ENCODE measurements at places on chromosomes 2 and 18. TPM values are rescaled to one million over a fixed set of nuclear protein-coding genes. Genes with fewer than 3 reads are reported as not detected.

AQP12B gene
- total RNA-seq, result not detected

CROCC2 gene
- total RNA-seq, result not detected

DNA sequence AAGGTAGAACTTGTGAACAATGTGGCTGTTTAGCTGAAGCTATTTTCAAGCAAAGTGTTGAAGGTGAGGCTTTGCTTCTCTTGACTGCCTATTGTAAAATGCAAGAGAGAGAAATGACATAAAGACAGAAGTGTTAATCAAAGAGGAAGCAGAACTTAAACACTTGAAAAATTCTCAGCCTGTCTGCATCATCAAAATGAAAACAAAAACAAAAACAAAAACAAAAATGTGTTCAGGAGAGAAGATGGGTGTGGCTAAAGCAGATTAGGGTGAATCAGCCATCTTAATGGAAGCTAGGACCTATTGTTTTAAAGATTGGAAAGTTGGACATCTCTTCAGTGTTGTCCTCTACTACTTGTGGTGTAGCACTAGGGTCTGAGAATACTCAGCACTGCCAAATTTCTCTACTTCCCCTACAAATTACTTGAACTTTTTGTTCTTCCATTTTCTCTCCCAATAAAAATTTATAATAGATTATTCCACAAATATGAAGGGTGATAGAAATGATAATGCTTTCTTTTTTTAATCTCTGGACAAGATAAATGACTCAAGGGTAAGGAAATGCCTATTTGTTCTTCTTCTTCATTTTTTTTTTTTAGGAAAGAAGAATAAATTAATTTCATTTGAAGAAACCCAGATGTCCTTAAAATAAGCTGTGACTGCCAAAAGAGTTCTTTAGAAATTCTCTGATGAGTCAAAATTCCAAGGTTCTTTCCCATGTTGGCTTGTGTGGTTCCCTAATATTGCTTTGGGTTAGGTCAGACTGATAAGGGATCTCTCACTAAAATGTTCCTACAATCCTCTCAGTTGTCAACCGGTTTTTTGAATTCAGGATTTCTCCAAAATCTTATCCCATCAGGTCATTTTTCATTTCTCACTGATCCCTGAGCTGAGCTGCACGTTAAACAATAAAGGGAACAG, 571.2 kb upstream of the ZEB2 start:
- DNase-seq, result peak; percentile 67

DNA sequence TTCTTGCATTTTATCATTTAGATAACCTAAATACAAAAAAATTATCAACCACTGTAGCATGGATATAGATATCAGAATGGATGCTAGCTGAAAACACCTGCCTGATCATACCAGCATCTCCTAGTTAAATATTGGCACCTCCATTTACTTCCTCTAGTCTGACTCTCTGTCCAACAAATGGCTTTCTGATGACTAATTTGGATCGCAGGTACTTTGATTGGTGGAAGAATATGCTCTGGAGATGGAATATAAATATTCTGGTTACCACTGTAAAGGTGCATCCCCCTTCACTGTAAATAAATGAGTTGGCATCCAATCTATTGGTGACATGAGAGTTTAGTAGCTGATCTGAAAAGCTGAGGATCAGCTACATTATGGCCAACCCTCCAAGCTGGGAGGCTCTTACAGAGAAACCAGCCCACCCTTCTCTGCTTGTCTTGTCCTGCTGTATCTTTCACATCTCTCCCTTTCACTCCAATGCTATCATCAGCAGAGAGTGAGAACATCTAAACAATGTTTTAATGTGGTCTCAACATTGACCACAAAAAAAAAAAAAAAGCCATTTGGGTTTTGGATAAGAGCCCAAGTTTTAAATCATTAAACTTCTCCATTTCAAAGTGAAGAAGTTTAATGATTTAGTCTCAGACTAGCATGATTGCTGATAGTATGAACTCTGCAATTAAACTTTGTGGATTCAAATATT, 90.5 kb downstream of the PMAIP1 start:
- DNase-seq, result no peak

DNA sequence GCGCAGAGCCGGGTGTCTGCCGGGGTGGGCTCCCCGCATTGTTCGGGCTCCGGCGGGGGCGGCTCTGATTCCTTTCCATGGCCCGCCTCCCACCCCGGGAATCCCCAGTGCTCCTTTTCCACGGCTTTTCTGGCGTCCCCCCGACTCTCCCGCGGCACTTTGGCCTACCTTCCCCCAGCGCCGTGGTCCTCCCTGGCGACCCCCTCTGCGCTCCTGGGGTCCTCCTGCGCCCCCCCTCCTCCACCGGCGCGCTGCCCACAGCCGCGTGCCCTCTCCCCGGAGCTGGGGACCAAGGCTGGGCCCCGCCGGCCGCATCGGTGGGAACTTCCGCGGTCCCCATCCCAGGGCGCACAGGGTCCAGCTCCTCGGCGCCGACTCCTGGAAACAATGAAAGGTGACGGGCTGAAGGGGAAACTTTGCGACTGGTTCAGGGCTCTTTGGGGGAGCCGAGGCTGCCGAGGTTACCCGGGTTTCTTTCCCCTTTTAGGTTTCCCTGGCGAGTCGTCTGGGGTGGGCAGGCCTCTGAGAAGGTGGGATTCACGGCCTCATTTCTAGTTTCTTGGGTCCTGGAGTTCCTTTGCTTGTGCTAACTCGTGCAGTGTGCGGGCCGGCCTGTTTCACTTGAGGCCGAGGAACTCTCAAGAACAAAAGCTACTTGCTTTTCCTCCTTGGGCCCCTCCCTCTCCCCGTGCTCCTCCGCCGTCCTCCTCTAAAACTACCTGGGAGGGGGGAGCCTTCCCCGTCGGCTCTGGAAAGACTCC, 2.2 kb downstream of the TGIF1 start:
- peak; percentile 80 for DNase-seq

DNA sequence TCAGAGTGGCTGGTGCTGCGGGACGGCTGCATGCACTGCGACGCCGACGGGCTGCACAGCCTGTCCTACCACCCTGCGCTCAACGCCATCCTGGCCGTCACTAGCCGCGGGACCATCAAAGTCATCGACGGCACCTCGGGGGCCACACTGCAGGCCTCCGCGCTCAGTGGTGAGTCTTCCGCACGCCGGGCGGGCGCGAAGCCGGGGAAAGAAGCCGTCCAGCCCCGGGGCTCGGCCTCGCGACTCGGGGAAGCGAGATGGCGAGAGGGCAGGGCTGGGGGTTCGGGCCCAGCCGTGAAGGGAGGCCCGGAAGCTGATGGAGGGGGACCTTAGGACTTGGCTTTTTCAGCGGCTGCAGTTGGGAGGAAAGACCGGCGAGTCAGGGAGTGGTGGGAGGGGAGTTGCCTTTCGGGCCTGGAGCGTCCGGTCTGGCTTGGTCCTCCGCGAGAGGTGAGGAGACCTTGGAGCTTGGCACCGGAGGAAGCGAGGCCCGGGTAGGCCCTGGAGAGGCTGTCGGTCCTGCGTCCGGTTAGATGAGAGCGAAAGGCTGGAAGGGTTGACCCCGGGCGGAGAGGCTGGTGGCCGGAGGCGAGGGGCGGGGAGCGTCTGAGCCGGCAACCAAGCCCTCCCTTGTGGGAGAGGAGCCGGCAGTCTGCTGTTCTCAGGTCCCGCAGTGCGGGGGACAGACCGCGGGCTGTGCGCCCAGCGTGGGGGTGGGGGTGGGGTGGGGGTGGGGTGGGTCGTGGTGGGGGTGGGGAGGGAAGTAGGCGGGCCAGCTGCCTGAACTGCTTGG, 691 bp downstream of the BIRC6 start:
- DNase-seq, result peak; percentile 49

DNA sequence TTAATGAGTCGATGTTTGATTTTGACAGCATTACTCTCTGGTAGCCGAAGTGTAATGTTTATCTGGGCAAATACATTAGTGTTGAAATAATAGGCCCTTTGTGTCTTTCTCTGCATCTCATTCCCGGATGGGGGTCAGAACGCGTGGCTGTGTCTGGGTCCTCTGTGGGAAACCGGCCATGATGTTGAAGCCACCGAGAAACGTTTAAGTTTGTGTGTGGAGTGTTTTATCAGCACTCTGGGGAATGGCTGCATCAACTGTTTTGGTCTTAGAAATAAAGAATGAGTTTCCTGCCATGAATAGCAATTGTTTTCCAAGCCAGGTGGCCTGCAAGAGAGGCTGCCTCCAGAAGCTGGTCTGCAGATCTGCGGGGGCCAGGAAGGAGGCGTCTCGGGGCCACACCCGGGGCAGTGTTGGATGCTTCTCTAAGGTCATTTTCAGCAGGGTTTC, 69.7 kb downstream of the RNF144A start:
- no peak for DNase-seq
